ENCODE measurements at places on chromosomes 16 and 17.
A peak's percentile ranks its signal among the peaks of the same experiment; 100 is the strongest.

- DNase-seq: peak; percentile 21
These were observed 46.5 kb downstream of the FAM222B start for GRCh38 chr17:28796062-28796461.

DNA sequence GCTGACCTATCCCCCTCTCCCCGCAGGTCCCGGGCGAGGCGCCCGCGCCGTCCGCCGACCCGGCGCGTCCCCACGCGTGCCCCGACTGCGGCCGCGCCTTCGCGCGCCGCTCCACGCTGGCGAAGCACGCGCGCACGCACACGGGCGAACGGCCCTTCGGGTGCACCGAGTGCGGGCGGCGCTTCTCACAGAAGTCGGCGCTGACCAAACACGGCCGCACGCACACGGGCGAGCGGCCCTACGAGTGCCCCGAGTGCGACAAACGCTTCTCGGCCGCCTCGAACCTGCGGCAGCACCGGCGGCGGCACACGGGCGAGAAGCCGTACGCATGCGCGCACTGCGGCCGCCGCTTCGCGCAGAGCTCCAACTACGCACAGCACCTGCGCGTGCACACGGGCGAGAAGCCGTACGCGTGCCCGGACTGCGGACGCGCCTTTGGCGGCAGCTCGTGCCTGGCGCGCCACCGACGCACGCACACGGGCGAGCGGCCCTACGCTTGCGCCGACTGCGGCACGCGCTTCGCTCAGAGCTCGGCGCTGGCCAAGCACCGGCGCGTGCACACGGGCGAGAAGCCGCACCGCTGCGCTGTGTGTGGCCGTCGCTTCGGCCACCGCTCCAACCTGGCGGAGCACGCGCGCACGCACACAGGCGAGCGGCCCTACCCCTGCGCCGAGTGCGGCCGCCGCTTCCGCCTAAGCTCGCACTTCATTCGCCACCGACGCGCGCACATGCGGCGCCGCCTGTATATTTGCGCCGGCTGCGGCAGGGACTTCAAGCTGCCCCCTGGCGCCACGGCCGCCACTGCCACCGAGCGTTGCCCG, 10.3 kb downstream of the ZNF771 start:
- peak; percentile 88 for DNase-seq

- DNase-seq: no peak
These were observed 36.1 kb upstream of the ZCCHC14 start for GRCh38 chr16:87528690-87529579.

GRCh38 chr16:56603589-56603988, 4.8 kb upstream of the MT2A start:
- DNase-seq: peak; percentile 63

DNA sequence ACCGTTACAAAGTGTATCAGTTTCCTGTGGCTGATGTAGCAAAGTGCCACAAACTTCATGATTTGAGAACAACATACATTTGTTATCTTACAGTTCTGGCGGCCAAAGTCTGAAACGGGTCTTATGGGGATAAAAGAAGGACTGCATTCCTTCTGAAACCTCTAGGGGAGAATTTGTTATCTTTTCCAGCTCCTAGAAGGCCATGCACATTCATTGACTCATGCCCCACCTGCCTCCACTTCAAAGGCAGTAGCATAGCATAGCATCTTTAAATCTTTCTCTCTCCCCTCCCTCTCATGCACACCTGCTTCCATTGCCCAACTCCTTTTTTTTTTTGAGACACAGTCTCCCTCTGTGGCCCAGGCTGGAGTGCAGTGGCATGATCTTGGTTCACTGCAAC, 190.7 kb upstream of the DYNLRB2 start:
- DNase-seq: no peak

DNA sequence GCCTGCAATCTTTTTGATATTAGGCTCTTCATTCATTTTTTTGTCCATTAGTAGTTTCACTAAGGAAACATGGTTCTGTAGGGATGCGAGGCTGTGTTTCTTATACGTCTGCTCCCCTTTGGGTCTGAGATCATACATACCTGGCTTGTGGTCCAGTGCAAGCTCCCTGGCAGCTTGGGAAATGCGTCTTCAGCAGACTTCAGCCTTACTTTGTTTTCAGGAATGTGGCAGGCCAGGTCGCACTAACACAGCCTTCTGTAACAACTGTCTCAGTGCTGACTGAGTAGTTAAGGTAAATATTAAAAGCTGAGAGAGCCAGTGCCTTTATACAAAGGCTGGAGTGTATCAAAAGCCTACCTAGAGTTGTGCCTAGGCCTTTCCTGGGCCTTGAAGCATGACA, 970.5 kb upstream of the EEF2KMT start:
- no peak for DNase-seq

Data from NCI-H82 (cell line).